ENCODE measurements at places on chromosomes 16 and 17. TPM values are rescaled to one million over a fixed set of nuclear protein-coding genes. Genes with fewer than 3 reads are reported as not detected.

FBXL16 gene
- total RNA-seq = 4.6 TPM

RASL10B gene
- 0.16 TPM for total RNA-seq

PYCARD gene
- total RNA-seq = 6.6 TPM

NPIPB9 gene
- 3.3 TPM for total RNA-seq

SLC52A1 gene
- not detected for total RNA-seq

MYO15A gene
- total RNA-seq = 1.8 TPM

SYT17 gene
- total RNA-seq = not detected

LRRC75A gene
- 1.7 TPM for total RNA-seq

WNT9B gene
- total RNA-seq = not detected

DNAH9 gene
- not detected for total RNA-seq

STX1B gene
- total RNA-seq = 2.7 TPM

MYO15B gene
- total RNA-seq = 271 TPM

GPR139 gene
- not detected for total RNA-seq

MPP2 gene
- 9.6 TPM for total RNA-seq

KRT28 gene
- not detected for total RNA-seq

IRX5 gene
- total RNA-seq = not detected

GAST gene
- not detected for total RNA-seq

Data from CD8-positive, alpha-beta T cell (primary cell).